Muscle of arm (tissue), 14 donors: ENCODE measurements at places on chromosomes 11 and 22. TPM values are rescaled to one million over a fixed set of nuclear protein-coding genes. Genes with fewer than 3 reads are reported as not detected.

DNA sequence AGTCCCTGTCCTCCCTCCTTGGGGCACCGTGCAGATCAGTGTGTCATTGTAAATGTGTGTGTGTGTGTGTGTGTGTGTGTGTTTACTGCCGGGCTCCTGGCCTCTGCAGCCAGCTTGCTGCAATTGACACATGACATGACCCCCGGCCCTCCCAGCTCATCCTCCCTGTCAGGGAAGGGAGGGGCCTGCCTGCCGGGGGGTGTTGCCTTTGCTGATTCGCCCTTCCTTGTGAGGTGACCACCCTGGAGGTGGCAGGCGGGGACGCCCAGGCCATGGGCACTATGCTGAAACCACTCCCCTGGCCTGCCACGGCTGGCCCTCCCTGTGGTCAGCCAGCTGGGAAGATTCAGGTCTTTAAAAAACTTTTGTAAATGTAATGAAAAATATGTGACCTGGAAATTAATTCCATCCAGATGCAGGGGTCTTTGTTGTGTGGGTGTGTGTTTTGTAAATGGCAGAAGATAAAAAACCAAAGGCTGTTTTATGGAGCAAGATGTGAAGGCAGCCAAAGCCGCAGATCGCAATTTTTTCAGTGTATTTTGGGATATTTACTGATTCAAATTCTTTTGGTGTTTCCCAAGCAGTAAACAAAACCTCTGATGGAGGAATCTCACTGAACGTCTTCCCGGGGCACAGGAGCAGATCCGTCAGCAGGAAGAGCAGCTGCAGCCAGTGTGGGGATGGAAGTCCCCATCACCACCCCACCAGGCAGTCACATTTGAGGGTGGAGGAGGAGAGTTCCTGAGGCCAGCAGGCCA, 23.2 kb downstream of the SHISAL1 start:
- DNase-seq, result no peak

- DNase-seq, result no peak
Measured at GRCh38 chr11:12077535-12078280, 32.7 kb upstream of the MICAL2 start.

OR10G4 gene
- polyA plus RNA-seq, result not detected

DNA sequence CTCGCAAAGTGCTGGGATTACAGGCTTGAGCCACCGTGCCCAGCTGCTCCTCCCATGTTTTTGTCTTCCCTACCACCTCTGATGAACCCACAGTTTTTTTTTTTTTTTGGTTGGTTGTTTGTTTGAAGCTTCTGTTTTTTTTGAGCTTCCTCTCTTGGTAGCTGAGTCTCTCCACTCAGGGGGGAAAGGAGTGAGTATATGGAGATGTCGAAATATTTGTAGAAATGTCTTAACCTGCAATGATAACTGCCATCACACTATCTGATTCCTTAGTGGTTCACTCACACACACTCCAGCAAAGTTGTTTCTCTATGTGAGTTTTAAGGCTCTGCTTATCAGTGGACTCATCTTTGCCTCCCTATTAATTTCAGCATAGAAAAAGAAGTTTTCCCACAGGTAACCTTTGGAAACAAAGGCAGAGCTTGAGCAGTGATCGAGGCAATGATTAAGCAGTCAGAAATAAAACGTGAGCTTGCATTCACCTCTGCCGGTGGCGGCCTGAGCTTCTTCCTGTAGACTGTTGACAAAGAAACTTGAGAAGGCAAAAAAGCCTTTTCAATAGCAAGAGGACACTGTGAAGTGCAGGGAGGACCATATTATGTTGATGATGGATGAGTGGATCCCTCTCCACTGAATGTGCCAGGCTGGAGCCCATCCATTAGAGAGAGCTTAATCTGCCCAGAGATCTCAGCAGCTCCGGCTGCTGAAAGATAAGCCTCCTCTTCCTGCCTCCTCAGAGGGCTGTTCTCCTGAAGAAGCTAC, 29.0 kb upstream of the RASSF10 start:
- no peak for DNase-seq

DNA sequence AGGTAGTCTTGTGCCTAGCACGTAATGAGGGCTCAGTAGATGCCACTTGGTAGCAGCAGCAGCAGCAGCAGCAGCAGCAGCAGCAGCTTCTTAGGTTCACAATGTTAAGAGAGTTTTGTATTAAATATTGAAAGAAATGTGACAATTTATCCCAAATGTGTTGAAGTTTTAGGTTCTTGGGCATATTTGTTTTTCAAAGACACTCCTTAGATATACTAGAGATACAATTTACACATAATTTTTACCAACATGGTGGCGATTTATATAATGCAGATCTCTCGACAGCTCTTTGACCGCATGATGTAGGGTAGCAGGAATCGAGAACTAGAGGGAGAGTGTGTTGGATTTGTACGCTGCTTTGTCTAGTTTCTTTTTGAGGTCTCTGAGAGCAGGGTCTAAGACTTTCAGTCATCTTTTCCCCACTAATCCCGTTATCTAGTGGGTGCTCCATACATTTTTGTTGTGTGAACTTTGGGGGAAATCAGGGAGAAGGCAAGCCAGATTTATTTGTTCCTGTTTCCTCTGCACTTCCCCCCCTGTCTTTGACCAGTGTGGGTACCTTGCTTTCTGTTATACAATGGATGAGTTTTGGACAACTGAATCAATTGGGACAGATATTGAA, 1.4 kb downstream of the FDX1 start:
- DNase-seq, result no peak

CRYAB gene
- polyA plus RNA-seq, result 604 TPM

DNA sequence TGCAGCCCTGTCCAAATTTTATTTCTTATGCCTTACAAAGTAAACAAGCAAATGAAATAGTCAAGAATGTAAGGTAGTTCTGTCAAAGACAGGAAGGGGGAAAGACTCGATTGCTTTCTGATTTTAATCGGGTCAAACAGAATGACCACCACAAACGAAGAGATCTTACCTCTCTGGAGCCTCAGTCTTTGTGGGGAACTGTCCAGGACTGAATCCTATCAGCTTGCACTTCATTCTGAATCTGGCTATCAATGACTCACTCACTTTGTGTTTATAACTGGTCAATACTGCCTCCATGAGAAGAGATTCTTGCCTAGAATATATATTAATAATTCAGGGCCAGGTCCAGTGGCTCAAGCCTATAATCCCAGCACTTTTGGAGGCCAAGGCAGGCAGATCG, 17.2 kb downstream of the MSANTD2 start:
- no peak for DNase-seq

LMNTD2 gene
- polyA plus RNA-seq, result 2.5 TPM

DNA sequence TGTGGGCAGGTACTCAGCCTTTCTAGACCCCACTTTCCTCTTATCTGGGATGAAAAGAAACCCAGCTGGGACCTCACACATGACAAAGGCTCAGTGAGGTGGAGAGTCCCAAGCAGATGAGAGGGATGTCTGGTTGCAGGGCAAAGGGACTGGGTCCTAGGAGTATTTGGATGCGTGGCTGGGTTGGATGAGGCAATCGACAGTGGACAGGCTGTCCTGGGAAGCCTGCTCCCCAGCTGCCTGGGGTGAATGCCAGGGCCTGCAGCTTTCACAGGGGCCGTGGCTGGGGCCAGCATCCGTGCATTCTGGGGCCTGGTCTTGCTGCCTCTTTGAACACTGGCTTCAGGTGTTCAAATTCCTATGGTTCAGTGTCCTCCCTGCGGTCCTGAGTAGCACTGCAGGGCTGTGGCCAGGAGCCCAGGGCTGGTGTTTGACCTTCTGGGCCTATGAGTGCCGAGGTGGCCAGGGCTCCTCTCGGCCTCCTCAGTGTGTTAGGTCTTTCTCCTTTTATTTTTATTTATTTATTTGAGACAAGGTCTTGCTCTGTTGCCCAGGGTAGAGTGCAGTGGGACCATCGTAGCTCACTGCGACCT, 65.3 kb downstream of the MCM5 start:
- DNase-seq, result no peak

OR4X1 gene
- polyA plus RNA-seq, result not detected

DNA sequence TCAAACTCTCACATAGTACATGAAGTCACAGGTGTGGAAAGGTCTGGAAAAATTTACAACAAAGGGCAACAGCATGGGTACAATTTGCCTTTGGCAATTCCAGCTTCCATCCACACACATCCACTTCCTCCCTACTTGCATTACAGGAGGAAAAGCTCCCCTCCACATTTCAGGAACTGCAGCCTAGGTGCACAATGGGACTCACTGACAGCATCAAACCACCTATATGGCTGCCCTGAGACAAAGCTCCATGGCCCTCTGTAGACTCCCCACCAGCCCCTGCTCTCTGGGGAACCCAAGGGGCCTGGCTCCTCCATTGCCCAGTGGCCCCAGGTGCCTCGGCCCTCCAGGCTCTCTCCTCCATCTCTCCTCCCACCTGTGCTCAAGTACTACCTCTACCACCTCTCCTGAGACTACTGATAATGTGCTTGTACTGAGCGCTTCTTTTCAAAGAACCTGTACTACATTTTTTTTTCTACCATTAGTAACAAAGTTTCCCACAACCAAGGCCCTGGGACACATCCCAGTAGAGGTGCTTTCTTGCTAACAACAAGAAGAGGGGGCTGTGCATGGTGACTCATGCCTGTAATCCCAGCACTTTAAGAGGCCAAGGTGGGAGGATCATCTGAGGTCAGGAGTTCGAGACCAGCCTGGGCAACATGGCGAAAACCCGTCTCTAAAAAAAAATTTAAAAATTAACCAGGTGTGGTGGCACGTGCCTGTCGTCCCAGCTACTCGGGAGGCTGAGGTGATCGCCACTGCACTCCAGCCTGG, 4.9 kb downstream of the YPEL1 start:
- DNase-seq, result no peak

RASD2 gene
- not detected for polyA plus RNA-seq
